ENCODE measurements at places on chromosomes 1 and 21. TPM values are rescaled to one million over a fixed set of nuclear protein-coding genes. Genes with fewer than 3 reads are reported as not detected.
A peak's percentile ranks its signal among the peaks of the same experiment; 100 is the strongest.

Gene LDLRAD1
- total RNA-seq, result not detected

Gene CORT
- total RNA-seq, result 0.47 TPM

DNA sequence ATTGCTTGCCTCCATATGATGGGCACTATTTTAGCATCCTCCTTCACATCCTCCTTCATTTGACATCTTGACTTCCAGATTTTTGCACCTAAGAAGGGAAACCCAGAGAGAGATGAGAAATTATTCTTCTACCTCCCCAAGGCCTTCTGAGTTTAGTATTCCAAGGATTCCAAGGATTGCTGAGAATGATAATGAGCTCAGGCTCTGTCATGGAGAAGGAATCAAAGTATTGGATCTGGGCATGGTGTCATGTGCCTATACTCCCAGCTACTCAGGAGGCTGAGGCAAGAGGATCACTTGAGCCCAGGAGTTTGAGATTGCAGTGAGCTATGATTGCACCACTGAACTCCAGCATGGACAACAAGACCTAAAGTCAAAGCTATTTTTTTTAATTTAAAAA, 26.6 kb upstream of the ZNF281 start:
- no peak overlapping the region for H3K27ac ChIP-seq
- DNase-seq, result no peak
- H3K4me1 ChIP-seq, result peaks cover 13% of the 10 kb centered on the region
- H3K27me3 ChIP-seq, result no peaks in the 10 kb centered on the region
- H3K36me3 ChIP-seq, result no peaks in the 10 kb centered on the region

DNA sequence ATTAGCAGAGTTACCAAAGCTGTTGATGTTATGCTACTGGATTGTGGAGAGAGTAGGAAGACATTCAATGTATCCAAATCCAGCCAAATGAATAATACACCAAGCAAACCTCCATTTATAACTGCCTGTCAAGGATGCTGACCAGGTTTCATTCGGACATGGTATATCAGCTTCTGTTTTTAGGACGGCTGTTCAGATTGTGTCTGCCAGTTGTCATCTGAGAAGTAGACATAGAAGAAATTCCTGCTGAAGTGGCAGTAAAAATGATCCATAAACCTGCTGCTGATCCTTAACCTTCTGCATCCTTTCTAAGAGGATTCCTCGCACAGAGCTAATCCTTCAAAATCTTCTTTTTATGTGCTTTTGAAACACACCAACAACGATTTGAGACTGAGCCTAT, 663.6 kb upstream of the PLXNA2 start:
- H3K4me3 ChIP-seq, result no peak overlapping the region
- peaks cover 7% of the 10 kb centered on the region for H3K27me3 ChIP-seq
- no peaks in the 10 kb centered on the region for H3K36me3 ChIP-seq
- no peak overlapping the region for H3K27ac ChIP-seq
- H3K4me1 ChIP-seq, result no peaks in the 10 kb centered on the region

- H3K27me3 ChIP-seq, result no peaks in the 10 kb centered on the region
- no peak overlapping the region for H3K27ac ChIP-seq
- H3K36me3 ChIP-seq, result no peaks in the 10 kb centered on the region
- no peak overlapping the region for H3K4me3 ChIP-seq
- no peaks in the 10 kb centered on the region for H3K4me1 ChIP-seq
- no peak for DNase-seq
Measured at GRCh38 chr21:15676935-15677334, 52.8 kb upstream of the USP25 start.

- peak; percentile 44 for DNase-seq
- peaks cover 90% of the 10 kb centered on the region for H3K4me1 ChIP-seq
- no peaks in the 10 kb centered on the region for H3K27me3 ChIP-seq
Measured at GRCh38 chr1:198167436-198167934, 10.7 kb downstream of the NEK7 start.

DNA sequence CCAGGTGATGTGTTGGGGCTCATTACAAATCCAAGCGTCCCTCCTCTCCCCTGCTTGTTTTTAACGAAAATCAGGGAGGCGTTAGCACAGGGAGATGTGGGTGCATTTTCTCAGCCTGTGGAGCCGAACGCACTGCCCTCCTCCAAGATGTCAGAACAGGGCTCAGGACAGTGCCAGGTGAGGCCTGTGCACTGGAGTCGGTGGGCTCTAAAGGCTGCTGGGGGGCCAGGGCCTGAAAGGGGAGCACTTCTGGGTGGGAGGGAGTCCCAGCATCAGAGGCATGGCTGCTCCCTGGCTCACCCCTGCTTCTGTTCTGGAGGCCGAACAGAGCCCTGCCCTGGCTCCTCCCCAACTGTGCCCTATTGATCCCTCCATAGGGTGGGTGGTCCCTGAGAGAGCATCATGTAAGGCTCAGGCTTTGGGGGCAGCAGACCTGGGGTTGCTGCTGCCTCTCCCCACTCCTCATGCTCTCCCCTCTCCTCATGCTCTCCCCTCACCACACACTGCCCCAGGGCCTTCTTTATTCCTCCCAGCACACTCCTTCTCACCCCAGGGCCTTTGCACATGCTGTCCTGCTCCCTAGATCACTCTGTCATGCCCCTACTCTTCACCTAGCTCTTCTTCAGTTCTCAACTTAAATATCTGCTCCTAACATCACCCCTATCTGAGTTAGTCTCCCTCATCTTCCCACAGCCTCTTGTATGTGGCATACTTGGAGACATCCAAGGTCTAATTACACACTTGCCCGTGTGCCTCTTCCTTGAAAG, 725.2 kb downstream of the PTPRU start:
- H3K4me1 ChIP-seq, result no peaks in the 10 kb centered on the region
- H3K27me3 ChIP-seq, result peaks cover 8% of the 10 kb centered on the region
- no peak for DNase-seq
- peak overlapping the region; percentile 2 for H3K27ac ChIP-seq

- H3K36me3 ChIP-seq, result no peaks in the 10 kb centered on the region
- no peak for DNase-seq
- peaks cover 3% of the 10 kb centered on the region for H3K27me3 ChIP-seq
- peaks cover 6% of the 10 kb centered on the region for H3K4me1 ChIP-seq
- no peak overlapping the region for H3K4me3 ChIP-seq
Measured at GRCh38 chr1:43059640-43060574, 101.2 kb upstream of the SLC2A1 start.

GRCh38 chr1:63923302-63923701, 149.5 kb downstream of the ROR1 start:
- H3K4me3 ChIP-seq, result no peak overlapping the region
- H3K27ac ChIP-seq, result no peak overlapping the region
- no peaks in the 10 kb centered on the region for H3K27me3 ChIP-seq
- no peaks in the 10 kb centered on the region for H3K4me1 ChIP-seq

DNA sequence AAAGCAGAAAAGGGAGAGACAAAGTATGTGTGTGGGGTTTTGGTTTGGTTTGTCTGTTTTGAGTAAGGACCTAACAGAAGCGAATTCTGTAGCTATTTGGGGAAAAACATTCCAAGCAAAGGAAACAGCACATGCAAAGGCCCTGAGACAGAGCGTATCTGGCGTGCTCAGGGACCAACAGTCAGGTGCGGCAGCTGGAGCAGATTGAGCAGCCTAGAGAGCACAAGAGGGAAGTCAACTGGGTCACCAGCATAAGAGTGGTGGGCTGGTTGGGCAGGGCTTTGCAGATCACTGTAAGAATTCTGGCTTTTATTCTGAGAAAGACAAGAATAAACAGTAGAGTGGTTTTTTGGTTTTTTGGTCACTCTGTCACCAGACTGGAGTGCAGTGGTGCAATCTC, 11.8 kb downstream of the TGFBR3 start:
- no peak overlapping the region for H3K27ac ChIP-seq
- no peaks in the 10 kb centered on the region for H3K27me3 ChIP-seq
- DNase-seq, result no peak
- no peaks in the 10 kb centered on the region for H3K36me3 ChIP-seq
- H3K4me1 ChIP-seq, result peaks cover 77% of the 10 kb centered on the region
- no peak overlapping the region for H3K4me3 ChIP-seq

DNA sequence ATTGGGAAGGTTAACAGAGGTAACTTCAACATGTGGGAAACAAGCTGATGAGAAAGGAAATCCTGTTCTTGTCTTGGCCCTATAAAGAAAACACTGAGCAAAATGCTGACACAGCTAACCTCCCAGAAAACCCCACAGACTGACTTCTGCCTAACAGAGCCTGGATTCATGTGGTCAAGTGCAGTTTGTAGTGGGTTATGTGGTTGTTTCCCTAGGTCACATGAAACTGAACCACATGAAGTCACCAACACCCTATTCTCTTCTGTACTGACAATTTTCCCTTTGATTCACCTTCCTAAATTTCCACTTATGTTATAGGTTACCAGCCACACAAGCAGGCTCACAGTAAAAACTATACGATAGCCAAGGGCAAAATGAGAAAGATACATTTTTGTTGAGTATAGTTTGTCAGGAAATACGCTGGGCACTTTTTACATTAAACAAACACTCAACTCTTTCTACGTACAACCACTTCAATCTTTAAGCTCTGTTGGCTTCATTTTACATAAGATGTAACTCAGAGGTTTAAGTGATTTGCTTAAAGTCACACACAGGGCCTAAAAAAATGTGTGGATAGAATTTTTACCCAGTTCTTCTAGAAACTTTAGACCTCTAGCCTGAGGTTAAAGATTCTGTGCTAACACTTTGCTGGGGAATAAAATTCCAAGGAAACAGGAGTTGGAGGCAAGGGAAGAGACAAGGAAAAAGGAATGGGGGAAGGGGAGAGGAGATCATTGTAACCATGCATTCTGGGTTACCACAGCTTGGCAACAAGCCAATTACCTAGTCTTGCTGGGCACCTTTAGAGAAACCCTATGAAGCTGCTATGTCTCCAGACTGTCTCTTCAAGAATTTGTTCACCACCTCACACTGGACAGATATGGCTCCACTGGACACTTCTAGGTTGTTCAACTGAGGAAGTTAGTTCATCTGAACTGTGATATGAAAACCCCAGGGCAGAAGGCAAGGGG, 601.6 kb upstream of the USP24 start:
- DNase-seq, result no peak
- no peaks in the 10 kb centered on the region for H3K36me3 ChIP-seq
- no peak overlapping the region for H3K27ac ChIP-seq
- peaks cover 2% of the 10 kb centered on the region for H3K27me3 ChIP-seq
- no peaks in the 10 kb centered on the region for H3K4me1 ChIP-seq

DNA sequence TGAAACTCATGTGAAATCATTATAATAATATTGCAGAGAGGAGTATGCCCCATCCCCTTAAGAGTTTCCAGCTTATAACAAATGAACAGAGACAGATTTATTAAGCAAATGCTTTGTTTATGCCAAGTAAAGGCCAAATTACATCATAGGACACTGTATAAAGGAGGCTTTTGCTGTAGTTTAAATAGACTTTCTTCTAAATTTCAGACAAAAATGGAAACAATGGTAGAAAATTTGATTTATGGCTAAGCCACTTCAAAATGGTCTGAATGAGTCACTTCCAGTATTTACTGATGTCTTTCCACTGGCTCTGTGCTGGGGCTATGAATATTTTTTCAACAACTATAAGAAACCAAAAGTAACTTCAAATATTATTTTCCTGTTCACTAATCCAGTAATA, 81.1 kb upstream of the ST6GALNAC5 start:
- peaks cover 3% of the 10 kb centered on the region for H3K4me1 ChIP-seq
- no peak for DNase-seq

- no peak overlapping the region for H3K4me3 ChIP-seq
- no peak overlapping the region for H3K27ac ChIP-seq
- peaks cover 36% of the 10 kb centered on the region for H3K27me3 ChIP-seq
- no peak for DNase-seq
- H3K4me1 ChIP-seq, result peaks cover 4% of the 10 kb centered on the region
Measured at GRCh38 chr1:202215472-202216130, 22.0 kb downstream of the LGR6 start.

Data from activated naive CD4-positive, alpha-beta T cell treated with anti-CD3 and anti-CD28 coated beads for 36 hours (primary cell).